ENCODE measurements at places on chromosomes 1 and 21. TPM values are rescaled to one million over a fixed set of nuclear protein-coding genes. Genes with fewer than 3 reads are reported as not detected.

The CALML6 gene
- not detected for total RNA-seq

The FBXO42 gene
- 26.4 TPM for total RNA-seq

The OR2L3 gene
- not detected for total RNA-seq

The KRTAP19-1 gene
- total RNA-seq = not detected

The SLAMF8 gene
- 0.75 TPM for total RNA-seq

The EVA1B gene
- 10.0 TPM for total RNA-seq

The C4BPA gene
- 2.8 TPM for total RNA-seq

DNA sequence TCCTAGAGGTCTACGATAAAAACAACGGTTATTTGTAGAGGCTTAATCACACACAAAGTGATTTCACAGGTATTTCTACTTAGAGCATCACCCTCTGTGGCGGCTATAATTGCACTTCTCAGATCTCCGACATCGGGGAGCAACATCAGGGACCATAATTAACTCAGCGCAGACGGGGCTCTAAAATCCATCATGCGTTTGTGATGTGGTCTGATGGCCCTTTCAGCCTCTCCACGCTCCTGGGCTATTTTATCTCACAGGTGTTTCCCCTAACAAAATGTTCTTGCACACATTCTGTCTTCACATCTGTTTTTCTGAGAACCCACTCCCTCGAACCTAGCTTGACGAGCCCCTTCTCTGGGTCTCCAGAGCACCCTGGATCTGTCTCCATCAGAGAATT is 146.3 kb upstream of the DUSP10 start:
- peaks cover 22% of the 10 kb centered on the region for H3K4me1 ChIP-seq
- H3K4me3 ChIP-seq = no peak overlapping the region
- no peaks in the 10 kb centered on the region for H3K27me3 ChIP-seq
- DNase-seq = no peak
- H3K36me3 ChIP-seq = no peaks in the 10 kb centered on the region

DNA sequence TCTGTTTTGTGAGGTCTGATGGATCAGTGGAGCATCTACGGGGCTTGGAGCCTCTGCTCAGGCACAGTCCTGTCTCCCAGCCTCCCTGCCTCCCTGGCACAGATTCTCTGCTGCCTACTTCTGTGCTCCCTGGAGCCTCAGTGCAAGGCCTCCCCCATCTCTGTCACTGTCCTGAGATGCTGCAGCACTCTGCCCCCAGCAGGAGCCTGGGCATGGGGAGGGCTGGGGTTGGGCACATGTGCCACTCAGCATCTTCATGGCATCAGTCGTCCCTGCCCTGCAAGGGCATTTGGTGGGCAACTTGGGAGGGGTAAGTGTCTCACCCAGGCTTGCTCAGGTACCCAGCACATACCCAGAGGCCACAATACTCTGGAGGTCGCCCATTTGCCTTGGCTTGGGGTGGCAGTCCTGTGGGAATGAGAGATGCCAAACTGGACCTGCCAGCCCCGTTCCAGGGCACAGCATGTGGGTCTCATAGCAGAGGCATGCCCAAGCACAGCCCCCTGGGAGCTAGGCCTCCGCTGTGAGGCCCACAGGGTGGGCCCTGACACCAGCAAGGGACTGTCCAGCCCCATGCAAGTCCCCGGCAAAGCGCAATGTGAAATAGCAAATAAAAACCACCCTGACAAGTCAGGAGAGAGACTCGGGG is 28.7 kb downstream of the PADI3 start:
- no peaks in the 10 kb centered on the region for H3K4me1 ChIP-seq
- H3K27me3 ChIP-seq = peaks cover 11% of the 10 kb centered on the region
- no peak overlapping the region for H3K4me3 ChIP-seq
- H3K36me3 ChIP-seq = no peaks in the 10 kb centered on the region
- no peak overlapping the region for H3K27ac ChIP-seq
- no peak for DNase-seq

DNA sequence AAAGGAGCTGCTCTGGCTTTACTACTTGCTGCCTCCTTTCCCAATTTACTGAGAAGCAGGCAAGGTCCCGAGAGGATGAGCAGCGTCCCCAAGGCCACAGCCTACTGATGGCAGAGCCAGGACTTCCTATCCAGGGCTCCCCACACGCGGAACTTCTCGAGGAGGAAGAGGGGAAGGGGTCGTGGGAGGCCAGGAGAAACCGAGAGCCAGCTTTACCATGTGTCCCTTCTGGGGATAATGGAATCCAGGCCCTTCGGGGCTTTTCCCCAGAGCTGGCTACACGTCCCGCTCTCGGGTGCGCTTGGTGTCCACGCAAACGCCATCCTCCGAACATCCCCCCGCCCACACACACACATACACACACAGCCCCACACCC is 4.3 kb upstream of the CCN1 start:
- DNase-seq = no peak
- peaks cover 4% of the 10 kb centered on the region for H3K4me1 ChIP-seq
- peak overlapping the region; percentile 96 for H3K27ac ChIP-seq
- no peaks in the 10 kb centered on the region for H3K36me3 ChIP-seq
- peak overlapping the region; percentile 90 for H3K4me3 ChIP-seq
- no peaks in the 10 kb centered on the region for H3K27me3 ChIP-seq

DNA sequence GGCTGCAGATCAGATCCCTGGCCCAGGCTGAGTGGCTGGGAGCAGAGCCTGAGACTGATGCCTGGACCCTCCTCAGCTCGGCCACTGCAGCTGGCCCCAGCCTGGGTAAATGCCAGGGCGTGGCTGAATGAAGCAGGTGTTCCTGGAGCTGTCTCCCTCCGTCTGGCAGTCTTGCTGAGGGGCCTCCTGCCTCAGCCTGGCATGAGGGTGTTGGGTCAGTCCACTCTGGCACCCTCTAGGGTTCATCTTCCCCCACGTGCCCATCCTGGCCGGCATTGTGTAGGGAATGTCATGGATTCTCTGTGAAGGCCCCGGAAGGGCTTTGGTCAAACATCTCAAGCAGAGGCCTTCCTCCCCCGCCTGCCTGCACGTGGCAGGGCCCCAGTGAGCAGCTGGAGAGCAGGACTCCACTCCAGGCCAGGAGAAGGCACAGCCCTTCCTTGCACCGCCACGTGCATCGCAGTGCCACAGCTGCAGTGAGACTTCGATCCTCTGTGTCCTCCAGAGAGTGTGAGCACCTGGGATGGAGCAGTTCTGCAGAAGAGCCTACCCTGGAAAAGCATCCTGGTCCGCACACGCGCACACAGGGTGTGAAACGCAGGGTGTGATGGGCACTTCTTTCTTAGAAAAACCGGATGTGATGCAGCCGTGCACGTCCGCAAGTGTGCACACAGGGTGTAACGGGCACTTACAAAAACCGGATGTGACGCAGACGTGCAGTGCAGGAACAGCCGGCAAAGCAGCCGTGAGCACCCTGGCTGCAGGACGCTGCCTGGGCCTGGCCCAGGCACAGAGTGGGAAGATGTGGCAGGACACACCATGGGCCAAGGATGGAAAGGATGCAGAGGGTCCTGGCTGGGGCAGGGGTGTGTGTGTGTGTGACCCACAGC is 4.6 kb upstream of the KRTAP10-4 start:
- peaks cover 19% of the 10 kb centered on the region for H3K27me3 ChIP-seq
- no peak overlapping the region for H3K27ac ChIP-seq
- no peaks in the 10 kb centered on the region for H3K4me1 ChIP-seq
- H3K36me3 ChIP-seq = no peaks in the 10 kb centered on the region

DNA sequence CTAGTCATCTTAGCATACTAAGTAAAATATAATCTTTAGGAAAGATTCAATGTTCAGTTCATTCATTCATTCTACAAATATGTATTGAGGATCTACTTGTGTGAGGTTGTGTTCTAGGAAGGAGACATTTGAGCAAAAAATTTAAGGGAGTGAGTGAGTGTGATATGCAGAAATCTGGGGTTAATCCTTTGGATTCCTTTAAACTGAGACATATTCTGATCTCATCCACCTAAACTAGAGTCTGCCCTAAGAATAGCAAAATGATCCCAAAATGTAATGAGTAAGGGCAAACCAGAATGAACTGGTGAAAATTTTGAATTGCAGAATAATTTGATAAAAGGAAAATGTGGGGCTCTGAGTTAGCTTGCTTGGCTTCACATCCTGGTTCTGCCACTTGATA is 8.6 kb downstream of the UBE2U start:
- H3K27ac ChIP-seq = no peak overlapping the region
- DNase-seq = no peak
- H3K36me3 ChIP-seq = no peaks in the 10 kb centered on the region
- no peaks in the 10 kb centered on the region for H3K4me1 ChIP-seq

GRCh38 chr1:209207701-209208286 is 375.7 kb upstream of the CAMK1G start:
- peak overlapping the region; percentile 13 for H3K4me3 ChIP-seq
- no peaks in the 10 kb centered on the region for H3K36me3 ChIP-seq
- H3K4me1 ChIP-seq = no peaks in the 10 kb centered on the region

- no peak for DNase-seq
- peaks cover 50% of the 10 kb centered on the region for H3K4me1 ChIP-seq
- no peak overlapping the region for H3K4me3 ChIP-seq
Observed at GRCh38 chr1:67750691-67751054, 65.7 kb downstream of the GADD45A start.

- H3K4me1 ChIP-seq = peaks cover 34% of the 10 kb centered on the region
- H3K4me3 ChIP-seq = no peak overlapping the region
- no peak for DNase-seq
- H3K36me3 ChIP-seq = no peaks in the 10 kb centered on the region
- H3K27me3 ChIP-seq = no peaks in the 10 kb centered on the region
Observed at GRCh38 chr1:207787776-207788175, 35.9 kb downstream of the CD46 start.

GRCh38 chr1:108050911-108051629 is 86.1 kb upstream of the VAV3 start:
- H3K4me3 ChIP-seq = no peak overlapping the region
- H3K27me3 ChIP-seq = peaks cover 3% of the 10 kb centered on the region
- no peaks in the 10 kb centered on the region for H3K36me3 ChIP-seq
- DNase-seq = no peak

GRCh38 chr1:6245086-6245868 is 1.3 kb downstream of the HES3 start:
- H3K27ac ChIP-seq = no peak overlapping the region
- H3K4me1 ChIP-seq = peaks cover 8% of the 10 kb centered on the region
- H3K4me3 ChIP-seq = no peak overlapping the region
- peaks cover 69% of the 10 kb centered on the region for H3K27me3 ChIP-seq
- H3K36me3 ChIP-seq = no peaks in the 10 kb centered on the region

GRCh38 chr1:93641527-93641926 is 40.1 kb downstream of the BCAR3 start:
- no peak overlapping the region for H3K27ac ChIP-seq
- no peaks in the 10 kb centered on the region for H3K27me3 ChIP-seq
- peaks cover 5% of the 10 kb centered on the region for H3K36me3 ChIP-seq
- peaks cover 1% of the 10 kb centered on the region for H3K4me1 ChIP-seq
- no peak overlapping the region for H3K4me3 ChIP-seq

GRCh38 chr21:43364851-43365424 is 62.0 kb downstream of the SIK1 start:
- no peaks in the 10 kb centered on the region for H3K27me3 ChIP-seq
- H3K4me1 ChIP-seq = peaks cover 11% of the 10 kb centered on the region
- no peak overlapping the region for H3K27ac ChIP-seq
- no peaks in the 10 kb centered on the region for H3K36me3 ChIP-seq

- no peaks in the 10 kb centered on the region for H3K36me3 ChIP-seq
- DNase-seq = no peak
- no peaks in the 10 kb centered on the region for H3K4me1 ChIP-seq
- no peak overlapping the region for H3K4me3 ChIP-seq
- H3K27me3 ChIP-seq = no peaks in the 10 kb centered on the region
Observed at GRCh38 chr21:9774347-9774746, 747.0 kb upstream of the TPTE start.

DNA sequence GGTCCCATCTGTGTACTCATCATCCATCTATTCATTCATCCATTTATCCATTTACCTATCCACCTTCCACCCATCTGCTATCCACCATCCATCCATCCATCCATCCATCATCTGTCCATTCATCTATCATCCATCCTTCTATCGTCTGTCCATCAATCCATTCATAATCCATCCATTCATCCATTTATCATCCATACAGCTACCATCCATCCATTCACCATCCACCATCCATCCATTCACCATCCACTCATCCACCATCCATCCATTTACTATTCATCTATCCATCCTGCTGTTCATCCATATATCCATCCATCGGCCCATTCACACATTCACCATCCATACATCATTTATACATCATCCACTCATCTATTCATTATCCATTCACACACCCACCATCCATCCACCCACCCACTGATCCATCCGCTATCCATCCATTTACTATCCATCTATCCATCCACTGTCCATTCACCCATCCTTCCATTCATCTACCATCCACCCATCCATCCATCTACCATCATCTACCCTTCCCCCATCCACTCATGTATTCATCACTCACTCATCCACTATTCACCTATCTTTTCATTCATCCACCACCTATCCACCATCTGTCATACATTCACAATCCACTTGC is 96.4 kb downstream of the TRIM11 start:
- H3K4me3 ChIP-seq = no peak overlapping the region
- peaks cover 20% of the 10 kb centered on the region for H3K4me1 ChIP-seq
- peaks cover 79% of the 10 kb centered on the region for H3K36me3 ChIP-seq
- no peak overlapping the region for H3K27ac ChIP-seq

- no peaks in the 10 kb centered on the region for H3K4me1 ChIP-seq
- no peak for DNase-seq
- H3K4me3 ChIP-seq = no peak overlapping the region
- H3K27me3 ChIP-seq = no peaks in the 10 kb centered on the region
Observed at GRCh38 chr1:152886085-152886484, 8.0 kb downstream of the SMCP start.

GRCh38 chr1:187157552-187157951 is 328.8 kb downstream of the PLA2G4A start:
- H3K36me3 ChIP-seq = no peaks in the 10 kb centered on the region
- H3K27ac ChIP-seq = no peak overlapping the region
- H3K27me3 ChIP-seq = no peaks in the 10 kb centered on the region
- DNase-seq = no peak

DNA sequence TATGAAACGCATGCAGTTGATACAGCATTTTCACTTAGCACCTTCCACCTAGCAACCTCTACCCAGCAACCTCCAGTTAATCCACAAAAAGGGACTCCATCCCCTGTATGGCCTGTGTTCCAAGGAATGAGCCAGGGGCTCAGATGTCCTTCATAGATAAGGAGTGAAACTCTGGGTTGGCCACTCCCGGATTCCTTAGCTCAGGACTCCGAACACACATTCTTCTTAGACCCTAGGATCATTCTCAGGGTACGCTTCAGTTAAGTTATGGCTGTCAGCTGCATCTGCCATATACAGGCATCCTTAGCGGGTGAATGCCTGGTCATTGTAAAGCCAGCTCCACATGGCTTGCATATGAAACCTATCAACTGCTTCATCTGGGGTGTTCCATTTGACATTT is 15.9 kb upstream of the IFI6 start:
- H3K27ac ChIP-seq = no peak overlapping the region
- no peaks in the 10 kb centered on the region for H3K4me1 ChIP-seq
- no peak for DNase-seq
